ENCODE measurements at places on chromosomes 7 and 10.

- DNase-seq: no peak
These were observed 339.9 kb downstream of the CXCL12 start for GRCh38 chr10:44045020-44045419.

DNA sequence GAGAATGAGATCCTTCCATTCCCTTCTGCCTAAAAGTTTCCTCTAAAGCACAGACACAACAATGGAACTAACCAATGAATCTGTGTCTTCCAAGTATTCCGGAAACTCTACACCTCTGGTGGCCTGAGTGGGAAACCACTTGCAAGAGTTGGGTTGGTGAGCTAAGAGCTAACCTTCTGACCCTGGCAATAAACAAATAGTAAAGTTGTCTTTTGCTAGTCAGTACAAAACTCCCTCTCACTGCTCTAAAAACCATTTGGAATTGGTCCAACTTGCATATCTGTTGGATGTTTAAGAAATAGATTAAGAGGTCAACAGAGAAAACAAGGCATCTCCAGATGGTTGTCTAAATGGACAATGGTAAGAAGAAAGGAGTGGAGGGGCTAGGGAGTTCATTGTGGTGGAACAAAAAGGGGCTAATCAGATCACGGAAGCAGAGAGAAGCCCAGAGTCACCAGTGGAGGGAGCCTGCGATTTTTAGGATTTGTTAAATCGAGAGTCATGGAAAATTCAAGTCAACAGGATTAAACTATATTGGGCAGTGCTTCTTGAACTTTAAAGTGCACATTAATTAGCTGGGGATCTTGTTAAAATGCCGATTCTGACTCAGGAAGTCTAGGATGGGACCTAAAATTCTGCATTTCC is 192.3 kb downstream of the EVX1 start:
- DNase-seq: no peak

- no peak for DNase-seq
These were observed 90.5 kb upstream of the PAX2 start for GRCh38 chr10:100654782-100655325.

- no peak for DNase-seq
These were observed 111.5 kb upstream of the IFRD1 start for GRCh38 chr7:112338786-112339185.

- no peak for DNase-seq
These were observed 29.0 kb downstream of the NEUROD6 start for GRCh38 chr7:31311552-31311951.

- DNase-seq: no peak
These were observed 105.0 kb downstream of the ZNF248 start for GRCh38 chr10:37752334-37752875.

- DNase-seq: no peak
These were observed 3.6 kb upstream of the EXOC6 start for GRCh38 chr10:92844746-92845145.

DNA sequence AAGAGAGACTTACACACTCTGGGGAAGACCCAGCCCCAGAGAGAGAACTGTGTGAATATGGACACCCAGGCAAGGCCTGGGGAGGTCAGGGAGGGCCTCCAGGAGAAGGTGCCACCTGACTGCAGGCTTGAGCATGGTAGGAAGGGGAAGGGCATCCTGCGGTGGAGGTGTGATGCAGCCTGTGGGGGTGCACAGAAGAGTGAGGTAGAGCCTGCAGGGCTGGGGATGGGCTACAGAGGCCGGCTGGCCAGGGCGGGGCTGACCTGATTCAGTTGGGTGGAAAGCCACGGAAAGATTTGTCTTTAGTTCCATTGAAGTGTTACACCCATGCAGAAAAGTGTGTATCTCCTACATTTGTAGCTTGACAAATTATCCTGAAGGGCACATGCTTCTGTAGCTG is 47.6 kb downstream of the ZMIZ1 start:
- no peak for DNase-seq

DNA sequence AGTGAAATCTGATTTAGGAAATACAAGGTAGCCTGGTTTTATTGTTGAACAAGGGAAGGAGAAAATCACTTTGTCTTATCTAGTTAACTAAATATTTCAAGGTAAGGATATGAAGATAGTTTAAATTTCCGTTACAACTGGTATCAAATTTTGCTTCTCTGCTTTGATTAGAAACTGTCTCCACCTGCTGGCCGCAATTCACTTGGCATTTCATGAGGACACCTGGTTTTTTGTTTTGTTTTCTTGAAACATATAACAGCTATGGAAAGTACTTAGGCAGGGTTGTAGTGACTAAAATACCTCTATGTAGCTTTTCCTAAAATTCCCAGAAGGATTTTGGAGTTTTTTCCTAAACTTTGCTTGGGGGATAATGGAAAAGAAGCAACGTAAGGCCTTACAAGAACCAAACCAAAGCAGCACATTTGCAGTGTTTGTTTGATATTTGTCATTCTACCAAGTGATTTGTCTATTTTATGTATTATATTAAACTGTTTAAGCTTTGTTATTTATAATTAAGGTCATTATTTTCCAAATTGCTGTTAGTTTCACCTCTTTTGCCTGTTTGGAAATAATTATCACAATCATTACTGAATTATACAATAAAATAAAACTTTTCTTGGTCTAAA is 73.6 kb downstream of the AHCYL2 start:
- DNase-seq: peak; percentile 33

GRCh38 chr7:75599244-75599781 is 107.2 kb downstream of the SPDYE5 start:
- no peak for DNase-seq

DNA sequence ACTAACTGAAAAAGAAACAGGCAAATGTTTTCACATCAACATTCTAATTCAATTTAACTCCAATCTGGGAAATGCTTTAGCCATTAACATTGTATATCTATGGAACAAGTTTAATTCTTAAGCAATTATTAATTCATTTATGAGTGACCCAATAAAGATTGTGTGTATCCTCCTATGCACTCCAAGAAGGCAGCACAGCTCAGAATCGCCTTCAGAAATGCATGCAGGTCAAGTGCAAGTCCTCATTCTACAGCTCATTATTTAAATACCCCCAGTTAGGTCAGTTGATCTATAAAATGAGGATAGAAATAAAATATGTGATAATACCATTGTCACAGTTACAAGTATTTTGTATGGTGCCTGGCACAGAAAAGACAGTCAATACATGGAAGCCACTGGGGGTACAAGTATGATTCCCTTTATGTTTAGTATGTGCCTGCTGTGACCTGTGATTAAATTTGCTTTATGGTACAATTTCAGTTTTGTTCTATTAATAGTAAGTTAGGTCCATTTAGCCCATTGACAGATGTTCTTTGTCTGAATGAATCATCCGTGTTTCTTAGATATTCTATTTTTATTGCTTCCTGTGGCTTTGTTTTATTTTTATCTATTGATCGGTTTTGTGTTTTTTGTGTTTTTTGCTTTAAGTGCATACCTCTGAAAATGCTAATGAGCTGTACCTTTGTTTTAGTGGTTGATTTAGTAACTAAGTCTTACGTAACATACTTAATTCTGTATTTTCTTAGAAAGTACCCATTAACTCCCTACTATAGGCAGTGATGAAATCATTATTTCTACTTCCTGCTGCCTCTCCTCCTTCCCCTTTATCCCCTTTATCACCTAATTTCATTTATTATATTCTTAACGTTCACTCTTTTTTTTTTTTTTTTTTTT is 42.8 kb downstream of the CPXM2 start:
- no peak for DNase-seq

DNA sequence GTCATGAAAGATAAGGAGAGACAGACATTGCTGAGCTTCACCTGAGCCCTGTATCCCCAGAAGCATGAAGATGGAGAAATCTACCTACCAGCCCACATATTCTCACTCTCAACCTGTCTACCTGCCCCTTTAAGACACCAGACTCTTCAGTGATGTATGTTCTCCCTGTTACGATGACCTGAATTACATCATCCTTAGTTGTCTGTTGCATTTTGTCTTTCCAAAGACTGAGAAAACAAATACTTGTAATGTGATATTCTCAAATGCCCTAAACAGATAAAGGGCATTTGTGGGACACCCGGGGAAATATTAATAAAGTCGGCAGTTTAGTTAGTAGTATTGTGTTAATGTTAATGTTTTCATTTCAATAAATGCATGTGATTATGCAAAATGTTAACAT is 305.8 kb upstream of the IGFBP3 start:
- no peak for DNase-seq

DNA sequence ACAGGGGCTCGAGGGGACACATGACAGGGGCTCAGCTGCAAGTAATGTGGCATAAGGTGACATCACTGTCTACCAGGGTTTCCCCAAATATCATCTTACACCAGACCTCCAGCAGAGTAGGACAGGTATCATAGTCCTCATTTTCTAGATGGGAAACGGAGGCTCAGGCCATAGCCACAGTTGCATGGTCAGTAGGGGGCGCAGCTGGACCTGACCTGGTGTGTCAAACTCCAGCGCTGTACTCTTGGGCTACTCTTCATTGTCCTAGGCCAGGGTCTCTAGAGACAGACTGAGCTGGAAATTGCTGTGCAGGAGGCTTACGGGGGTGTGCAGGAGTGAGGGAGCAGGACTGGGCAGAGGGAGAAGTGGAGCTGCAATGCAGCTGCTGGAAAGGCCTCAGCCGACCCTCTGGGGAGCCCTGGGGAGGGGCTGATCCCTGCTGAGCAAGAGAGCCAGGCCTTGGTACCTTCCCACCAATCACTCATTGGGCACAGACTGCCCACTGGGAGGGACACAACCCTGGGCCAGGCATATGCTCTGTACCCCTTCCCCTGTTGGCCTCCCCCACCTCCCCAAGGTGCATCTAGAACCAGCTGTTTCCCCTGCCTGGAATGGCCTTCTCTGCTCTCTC is 89.9 kb downstream of the CDH23 start:
- DNase-seq: peak; percentile 6

GRCh38 chr10:21208666-21209316 is 311.7 kb upstream of the NEBL start:
- DNase-seq: no peak

DNA sequence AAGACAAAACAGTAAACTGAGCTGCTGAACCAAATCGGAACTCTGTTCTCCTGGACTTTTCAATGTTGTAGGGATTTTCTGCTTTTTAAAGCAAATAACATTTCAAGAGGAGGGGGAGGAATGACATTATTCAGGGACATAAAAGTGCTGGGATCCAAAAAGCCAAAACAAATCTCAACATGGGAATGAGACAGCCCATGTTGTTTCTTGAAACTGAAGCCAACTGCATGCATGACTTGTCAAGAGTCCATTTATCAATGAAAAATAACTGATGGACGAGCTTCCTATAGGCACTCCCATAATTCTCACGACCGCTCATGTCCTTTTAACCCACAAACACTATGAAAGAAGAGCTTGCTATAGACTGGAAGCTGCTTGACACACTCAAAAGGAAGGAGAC is 27.8 kb downstream of the FAM53B start:
- DNase-seq: no peak

DNA sequence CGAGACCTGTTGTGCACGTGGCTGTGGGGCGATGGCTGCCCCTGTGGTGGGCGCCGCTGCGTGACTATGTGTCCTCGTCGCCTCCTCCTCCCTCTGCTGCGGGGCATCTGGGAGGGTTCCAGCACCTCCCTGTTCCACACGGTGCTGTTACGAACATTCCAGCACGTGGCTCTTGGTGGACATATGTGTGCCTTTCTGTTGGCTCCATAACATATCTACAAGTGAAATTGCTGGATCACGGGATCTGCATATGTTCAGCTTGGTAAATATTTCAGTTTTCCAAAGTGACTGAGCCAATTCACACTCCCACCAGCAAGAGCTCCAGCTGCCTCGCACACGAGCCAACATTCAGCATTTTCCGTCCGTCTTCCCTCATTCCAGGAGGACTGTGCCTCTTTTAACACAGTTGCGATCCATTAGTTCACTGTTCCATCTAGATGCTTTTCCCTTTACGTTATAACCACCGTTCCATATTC is 25.1 kb downstream of the SNX8 start:
- no peak for DNase-seq

GRCh38 chr7:140041659-140042385 is 20.9 kb downstream of the PARP12 start:
- DNase-seq: no peak

DNA sequence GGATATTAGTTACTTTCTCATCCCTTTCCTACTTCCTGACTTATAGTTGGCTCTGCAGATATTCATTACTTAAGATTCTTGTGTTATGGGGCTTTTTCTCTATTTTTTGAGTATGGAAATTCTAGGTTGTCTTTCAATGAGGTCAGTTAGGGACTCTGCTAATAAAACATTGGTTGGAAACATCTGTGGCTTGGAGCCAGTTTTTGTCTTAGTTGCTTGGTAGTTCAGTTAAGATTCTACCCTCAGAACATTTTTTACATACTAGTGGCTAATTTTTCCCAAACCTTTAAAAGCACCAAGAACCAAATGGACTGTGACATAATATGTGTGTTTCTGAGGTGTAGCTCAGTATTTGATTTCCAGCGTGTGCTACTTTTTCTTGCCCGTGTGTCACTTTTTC is 305.6 kb upstream of the FZD1 start:
- no peak for DNase-seq

GRCh38 chr10:36457751-36458150 is 667.6 kb upstream of the ANKRD30A start:
- DNase-seq: no peak

DNA sequence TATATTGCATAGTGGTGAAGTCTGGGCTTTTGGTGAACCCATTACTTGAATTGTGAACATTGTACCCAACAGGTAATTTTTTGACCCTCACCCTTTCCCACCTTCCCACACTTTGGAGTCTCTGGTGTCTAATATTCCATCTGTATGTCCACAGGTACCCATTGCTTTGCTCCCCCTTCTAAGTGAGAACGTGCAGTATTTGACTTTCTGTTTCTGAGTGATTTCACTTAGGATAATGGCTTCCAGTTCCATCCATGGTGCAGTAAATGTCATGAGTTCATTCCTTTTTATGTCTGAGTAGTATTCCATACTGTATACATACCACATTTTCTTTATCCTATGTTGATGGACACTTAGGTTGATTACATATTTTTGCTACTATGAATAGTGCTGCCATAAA is 91.5 kb upstream of the KIF5B start:
- no peak for DNase-seq

DNA sequence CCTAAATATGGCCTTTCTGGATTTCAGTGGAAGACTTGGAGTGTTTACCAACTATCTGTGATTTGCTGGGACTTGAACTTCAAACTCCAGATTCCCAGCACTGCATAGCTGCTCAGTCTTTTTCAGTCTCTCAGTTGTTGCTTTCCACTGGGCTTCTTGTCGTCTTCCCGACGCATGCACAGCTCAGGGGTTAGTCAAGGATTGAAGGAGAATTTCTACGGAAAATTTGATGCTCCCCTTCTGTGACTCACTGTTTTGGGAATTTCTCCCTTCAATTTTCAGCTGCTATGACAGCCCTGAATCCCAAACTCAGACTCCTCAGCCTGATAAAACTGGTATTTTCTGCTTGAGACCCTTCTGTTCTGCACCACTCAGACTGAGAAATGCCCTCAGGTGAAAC is 91.7 kb downstream of the CYP26A1 start:
- no peak for DNase-seq
